Fibroblast of skin of left quadriceps (primary cell): ENCODE measurements at places on chromosomes 12 and 14.

DNA sequence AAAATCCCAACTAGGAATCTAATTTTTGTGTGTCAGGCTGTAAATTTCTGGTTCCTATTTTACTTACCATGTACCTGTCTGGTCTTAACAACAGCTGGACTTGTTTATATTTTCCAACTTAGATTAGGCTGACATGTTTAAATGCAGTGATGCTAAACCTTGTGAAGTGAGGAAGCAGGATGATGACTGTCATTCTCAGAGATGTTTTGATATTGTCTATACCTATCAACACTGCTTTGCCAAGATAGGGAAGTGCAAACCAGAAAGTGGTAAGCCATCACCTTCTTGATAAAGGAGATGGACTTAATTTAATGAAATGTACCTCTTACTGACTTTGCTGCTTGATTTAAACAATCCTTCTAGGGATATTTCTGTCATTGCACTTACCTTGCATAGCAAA lies 2.1 kb downstream of the BICD1 start:
- no peak for DNase-seq

DNA sequence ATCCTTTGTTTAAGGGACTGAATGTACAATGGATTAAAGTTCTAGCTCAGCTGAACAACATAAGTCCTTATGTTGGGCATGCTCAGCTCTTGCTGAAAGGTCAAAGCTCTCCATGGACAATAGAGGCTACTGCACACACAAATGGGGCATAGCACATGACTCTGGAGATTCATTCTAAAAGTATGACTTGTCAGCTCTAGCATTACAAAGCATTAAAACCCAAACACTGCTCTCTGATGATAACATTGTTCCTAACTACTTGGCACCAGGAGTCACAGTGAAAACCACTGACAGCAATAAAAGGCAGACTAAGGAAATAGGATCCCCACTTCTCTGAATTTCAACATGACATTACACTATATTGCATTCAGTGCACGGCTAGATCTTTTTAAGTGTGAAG lies 21.9 kb upstream of the FSCB start:
- peak; percentile 25 for DNase-seq

GRCh38 chr14:20631023-20631879 lies 10.2 kb downstream of the OR6S1 start:
- no peak for DNase-seq

DNA sequence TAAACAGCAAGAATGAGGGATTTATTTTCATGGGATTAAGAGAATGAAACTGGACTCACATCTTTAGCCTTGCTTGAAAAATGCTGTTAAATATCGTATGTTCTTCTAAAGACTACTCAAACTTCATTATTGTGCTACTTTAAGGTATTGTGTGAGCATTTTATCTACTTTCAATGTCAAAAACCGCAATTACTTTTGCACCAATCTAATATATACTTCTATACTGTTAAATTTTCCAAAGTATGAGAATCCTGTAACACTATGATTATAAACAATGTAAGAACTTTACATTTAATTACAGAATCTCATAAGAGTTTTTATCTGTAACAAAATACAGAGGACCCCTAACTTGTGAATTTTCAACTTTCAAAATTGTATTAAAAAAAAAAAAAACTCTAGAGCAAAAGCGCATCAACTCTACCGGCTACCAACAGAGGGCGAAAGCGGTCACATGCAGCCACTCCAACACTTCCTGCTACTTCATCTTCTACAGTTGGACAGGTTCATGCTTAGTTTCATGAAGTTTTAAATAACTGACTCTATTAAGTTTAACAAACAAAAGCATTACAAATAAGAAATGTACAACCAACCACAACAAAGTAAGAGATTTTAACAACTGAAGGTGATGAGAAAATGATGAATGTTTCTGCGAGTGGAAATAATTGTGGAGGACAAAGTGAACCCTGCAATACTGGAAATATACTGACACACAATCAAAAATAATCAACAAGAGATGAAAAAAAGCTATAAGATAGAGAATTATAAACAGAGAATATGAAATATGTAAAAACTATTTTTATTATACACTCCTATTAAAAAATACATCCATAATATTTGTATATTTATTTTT lies 210.9 kb downstream of the MED13L start:
- DNase-seq, result no peak

GRCh38 chr12:124617615-124618014 lies 50.2 kb upstream of the NCOR2 start:
- no peak for DNase-seq

DNA sequence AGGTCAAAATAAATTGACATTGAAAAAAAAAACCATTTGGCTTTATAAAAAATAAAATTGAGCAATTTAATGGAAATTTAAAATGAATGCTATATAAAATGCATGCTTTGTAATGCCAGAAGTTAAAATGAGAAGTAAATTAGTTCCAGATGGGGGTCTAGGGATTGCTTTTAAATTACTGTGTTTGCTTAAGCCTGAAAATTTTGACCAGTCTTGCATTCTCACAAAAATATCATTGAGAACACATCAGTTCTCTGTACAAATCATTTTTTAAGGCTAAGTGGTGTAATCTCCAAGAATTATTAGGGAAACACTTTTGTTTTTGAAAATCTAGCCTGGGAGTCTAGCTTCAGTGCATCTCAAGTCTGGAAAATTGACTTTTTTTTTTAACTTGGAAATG lies 90.7 kb downstream of the RERG start:
- DNase-seq, result peak; percentile 12

DNA sequence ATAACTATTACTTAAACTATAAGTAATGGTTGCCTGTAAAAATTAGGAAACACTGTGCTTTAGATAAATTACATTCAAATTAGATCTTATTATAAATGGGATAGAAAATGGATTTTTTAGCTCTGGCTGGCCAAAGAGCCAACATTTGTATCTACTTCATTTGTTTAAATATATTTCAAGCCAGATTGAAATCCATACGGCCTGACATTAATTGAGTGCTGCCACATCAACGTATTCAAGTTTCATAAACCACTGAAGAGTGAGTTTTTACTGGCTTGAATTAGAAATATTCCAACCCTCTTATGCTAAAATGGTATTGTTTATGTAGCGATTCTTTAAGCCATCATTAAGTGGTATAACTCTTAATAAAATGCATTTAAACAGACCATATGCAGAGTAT lies 133.3 kb downstream of the VRK1 start:
- no peak for DNase-seq
